DMS53 (cell line): ENCODE measurements at places on chromosomes 3 and 15.

DNA sequence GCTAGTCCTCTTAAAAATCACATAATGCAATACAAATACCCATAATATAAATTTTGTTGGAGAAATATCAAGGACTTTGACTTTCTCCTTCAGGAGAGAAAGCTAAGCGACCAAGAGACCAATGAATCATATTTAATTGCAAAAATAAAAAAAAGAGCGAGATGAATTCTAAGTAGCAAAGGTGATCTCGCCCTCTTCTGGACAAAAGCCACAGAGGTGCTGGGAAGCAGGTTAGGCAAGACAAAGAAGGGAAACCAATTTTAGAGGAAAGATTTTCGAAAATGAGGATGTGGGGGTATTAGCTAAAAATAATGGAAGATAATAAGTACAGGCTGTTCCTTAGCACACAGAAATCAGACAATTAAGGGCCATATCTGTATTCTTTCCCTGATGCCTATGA is 111.4 kb upstream of the PLAAT1 start:
- DNase-seq: peak; percentile 19

DNA sequence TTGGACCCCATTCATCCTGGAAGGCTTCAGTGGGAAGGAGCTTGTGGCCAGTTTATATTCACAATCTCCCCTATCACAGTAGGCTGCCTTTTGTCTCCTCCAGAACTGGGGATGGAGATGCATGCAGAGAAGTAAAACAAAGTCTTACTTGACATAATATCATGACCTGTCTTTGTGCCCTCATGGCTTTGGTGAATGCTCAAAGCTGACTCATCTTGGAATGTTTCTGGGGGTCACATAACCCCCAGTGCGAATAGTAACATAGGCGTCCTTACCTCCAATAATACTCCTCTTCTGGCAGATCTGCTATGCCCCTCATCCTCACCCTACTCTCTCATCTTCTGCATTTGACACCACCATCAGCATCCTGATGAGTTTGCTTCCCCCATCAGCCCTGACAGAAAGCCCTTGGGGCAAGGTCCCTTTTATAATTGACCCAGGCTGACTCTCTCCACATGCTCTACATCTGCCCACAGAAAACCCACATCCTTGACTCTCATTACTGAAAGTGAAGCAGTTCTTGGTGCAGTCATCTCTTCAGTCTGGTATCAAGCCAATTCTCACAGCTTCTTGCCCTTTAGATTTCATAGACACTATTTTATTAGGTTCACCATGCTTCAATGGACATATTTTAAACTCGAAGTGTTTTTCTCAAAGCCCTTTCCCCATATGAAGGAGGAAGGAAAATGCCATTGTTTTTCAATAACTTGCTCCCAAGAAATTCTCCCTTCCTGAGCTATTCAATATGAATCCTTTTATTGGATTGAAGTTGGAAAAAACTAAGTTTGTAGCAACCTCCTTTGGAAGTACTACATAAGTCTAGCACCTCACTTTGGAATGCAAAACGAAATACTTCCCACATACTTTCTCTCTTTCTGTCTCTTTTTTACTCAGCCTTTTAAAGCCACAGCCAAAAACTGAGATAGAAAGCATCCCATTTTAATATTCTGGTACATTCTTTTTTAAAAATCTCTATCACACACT is 36.6 kb downstream of the OSTN start:
- DNase-seq: no peak

DNA sequence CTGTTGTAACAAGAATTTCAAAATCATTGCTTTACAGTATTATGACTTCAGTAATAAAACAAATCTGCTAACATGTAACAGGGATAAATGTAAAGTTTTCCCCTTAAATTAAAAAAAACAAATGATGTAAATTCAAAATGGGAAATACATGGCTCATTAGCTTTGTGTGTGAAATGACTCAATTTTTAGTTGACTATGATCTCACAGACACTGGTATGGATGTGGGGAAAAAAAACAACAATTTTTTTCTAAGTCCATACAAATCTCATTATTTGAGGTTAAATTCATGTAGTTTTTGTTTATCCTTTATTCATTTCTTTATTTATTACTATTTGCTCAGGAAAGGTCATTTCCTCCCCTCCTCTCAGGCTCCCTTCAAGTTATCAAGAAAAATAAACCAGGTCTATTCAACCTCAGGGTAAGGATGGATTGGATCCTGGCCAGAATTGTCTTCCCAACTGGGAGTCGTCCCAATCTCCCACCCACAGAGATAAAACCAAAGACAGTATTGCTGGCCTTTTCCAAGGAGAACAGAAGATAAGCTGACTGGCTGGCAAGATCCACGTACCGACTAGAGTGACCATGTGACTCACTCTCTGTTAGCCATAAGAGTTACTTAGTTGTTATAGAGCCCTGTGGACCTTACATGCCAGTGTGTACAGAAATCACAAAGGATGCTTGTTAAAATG is 373.3 kb downstream of the GAP43 start:
- DNase-seq: peak; percentile 11

GRCh38 chr15:85412956-85413854 is 32.8 kb downstream of the AKAP13 start:
- DNase-seq: peak; percentile 95

- DNase-seq: no peak
These were observed 119.9 kb upstream of the MELTF start for GRCh38 chr3:197149528-197149927.

GRCh38 chr15:32965897-32966296 is 228.6 kb downstream of the FMN1 start:
- no peak for DNase-seq

GRCh38 chr15:83205725-83206324 is 1.8 kb downstream of the HDGFL3 start:
- peak; percentile 21 for DNase-seq

GRCh38 chr3:124107104-124107890 is 115.4 kb upstream of the ROPN1 start:
- no peak for DNase-seq
